Activated naive CD8-positive, alpha-beta T cell treated with anti-CD3 and anti-CD28 coated beads for 36 hours (primary cell): ENCODE measurements at places on chromosomes 16 and 17. TPM values are rescaled to one million over a fixed set of nuclear protein-coding genes. Genes with fewer than 3 reads are reported as not detected.

GRCh38 chr17:32689348-32689747 lies 187.6 kb downstream of the MYO1D start:
- no peak for DNase-seq

DNA sequence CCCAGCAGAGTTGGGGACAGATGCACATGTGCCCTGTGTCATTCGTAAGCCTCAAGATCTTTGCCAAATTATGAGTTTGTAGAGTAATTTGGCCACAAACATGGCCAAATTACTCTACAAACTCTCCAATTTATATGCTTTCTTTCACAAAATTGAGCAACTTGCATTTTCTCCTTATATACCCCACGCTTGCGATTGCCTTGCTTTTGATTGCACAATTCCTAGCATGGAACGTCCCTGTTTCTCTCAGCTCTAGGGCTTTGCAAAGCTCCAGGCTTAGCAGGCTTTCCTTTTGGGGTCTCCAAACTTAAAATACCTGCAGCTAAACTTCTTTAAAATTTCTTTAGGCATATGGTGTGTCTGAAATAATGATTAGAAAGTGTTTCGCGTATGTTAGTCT lies 28.5 kb upstream of the MAF start:
- no peak for DNase-seq

DNA sequence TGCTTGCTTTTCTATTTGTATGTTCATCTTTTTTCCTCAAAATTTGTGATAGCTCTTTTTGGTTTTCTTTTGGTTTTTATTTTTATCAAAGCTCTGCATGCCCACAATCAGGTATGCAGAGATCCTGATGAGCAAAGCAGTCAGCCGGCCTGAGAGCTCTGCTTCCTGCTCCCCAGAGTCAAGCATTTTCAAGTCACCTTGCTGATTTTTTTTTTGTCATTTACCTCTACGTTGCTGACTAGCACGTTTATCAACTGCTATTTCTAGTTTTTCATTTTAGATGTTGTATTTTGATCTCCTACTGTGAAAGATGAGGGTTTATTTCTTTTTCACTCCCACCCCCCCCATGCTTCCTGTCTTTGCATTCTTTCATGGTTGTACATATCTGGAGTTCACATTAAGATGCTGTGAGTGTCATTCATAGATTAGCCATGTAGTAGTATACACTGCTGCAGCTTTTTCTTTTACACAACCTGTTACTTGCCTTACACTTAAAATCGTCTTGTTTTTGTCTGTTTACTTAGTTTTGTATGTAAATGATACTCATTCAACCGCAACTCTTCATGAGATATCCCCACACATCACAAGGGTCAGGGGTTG lies 196.2 kb downstream of the LGALS9B start:
- no peak for DNase-seq

DNA sequence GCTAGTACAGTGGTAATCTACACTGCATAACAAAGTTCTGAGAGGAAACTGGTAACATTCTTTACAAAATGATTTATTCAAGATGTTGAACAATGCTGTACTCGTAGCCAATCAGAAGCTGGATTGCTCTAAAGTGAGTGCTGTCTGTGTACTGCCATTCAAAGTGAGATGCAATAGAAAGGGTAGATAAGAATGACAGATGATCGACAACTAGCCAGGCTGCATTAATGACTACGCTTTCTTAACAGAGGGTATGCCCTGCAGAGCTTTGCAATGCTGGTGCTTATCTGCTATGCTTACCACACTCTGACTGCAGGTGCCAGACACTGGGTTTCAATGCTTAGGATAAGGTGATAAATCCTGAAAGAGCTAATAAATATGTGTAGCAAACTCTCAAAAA lies 46.1 kb upstream of the SLC25A19 start:
- no peak for DNase-seq

GRCh38 chr17:17827826-17828621 lies 8.8 kb downstream of the SREBF1 start:
- no peak for DNase-seq

DNA sequence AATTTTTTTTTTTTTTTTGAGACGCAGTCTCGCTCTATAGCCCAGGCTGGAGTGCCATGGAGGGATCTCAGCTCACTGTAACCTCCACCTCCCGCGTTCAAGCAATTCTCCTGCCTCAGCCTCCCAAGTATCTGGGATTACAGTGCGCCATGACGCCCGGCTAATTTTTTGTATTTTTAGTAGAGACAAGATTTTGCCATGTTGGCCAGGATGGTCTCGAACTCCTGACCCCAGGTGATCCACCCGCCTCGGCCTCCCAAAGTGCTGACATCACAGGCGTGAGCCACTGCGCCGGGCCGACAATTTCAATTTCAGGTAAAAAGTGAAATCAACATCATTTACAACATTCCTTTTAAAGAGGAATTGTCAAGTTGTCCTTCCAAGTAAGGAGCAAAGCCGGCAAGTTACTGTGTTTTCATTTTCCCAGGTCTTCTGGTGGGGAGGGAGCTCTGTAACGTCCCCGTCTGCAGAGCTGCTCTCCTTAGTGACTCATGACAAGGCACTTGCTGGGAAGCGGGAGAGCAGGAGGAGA lies 873 bp downstream of the NPLOC4 start:
- DNase-seq = no peak

- no peak for DNase-seq
Measured at GRCh38 chr17:28946239-28946638, 5.1 kb downstream of the PHF12 start.

GRCh38 chr16:29644973-29645693 lies 17.9 kb upstream of the SPN start:
- DNase-seq = no peak

The ITGAE gene
- total RNA-seq = 24.9 TPM

The TAOK2 gene
- 26.4 TPM for total RNA-seq
